ENCODE measurements at places on chromosomes 12 and 14.

- DNase-seq: no peak
Observed at GRCh38 chr12:122024132-122024785, 2.6 kb downstream of the BCL7A start.

GRCh38 chr14:79093531-79093930 is 923.4 kb downstream of the NRXN3 start:
- DNase-seq: no peak

GRCh38 chr12:49538510-49539403 is at the start of gene KCNH3:
Gene KCNH3, plus strand, starts transcription at chr12:49539030. Its CDS starts 387 bp downstream, at chr12:49539417.
- DNase-seq: peak; percentile 98

- DNase-seq: no peak
Observed at GRCh38 chr12:100862676-100863075, 68.1 kb downstream of the ANO4 start.

GRCh38 chr14:68426661-68427549 is 366.0 kb downstream of the ZFP36L1 start:
- DNase-seq: no peak

DNA sequence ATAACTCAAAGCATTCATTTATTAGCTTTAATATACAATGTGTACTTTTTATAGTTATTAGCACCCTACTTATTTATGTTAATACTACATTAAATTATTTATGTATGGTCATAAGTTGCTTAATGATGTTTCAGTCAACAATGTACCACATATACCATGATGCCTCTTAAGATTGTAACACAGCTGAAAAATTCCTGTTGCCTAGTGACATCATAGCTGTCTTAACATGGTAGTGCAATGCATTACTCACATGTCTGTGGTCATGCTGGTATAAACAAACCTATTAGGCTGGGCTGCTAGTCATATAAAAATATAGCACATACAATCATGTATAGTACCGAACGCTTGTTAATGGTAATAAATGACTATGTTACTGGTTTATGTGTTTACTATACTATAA is 120.4 kb downstream of the ANO6 start:
- DNase-seq: no peak
